Activated T-cell treated with anti-CD3 and anti-CD28 coated beads, Interleukin-2, amount 50 U/mL, for 48 hours (primary cell): ENCODE measurements at places on chromosomes 4 and X.

DNA sequence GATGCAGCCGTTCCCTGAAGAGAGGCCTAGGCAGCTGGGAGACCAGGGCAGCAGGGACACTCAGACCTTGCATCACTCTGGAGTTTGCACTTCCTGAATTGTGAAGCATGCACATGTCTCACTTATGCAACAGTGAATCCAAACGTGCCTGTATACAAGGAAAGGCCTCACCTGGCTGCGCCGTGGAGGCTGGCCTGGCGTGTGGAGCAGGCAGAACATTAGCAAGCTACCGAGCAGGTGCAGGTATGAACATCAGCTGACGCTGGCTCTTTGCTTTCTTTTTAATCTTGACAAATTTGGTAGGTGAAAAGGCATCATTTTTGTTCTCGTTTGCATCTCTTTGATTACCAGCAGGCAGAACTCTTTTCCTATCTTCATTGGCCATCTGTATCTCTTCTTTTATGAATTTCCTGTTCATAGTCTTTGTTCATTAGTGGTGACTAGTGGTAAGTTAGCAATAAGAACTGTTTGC is 37.1 kb upstream of the IRAK1 start:
- no peak for DNase-seq

- no peak for DNase-seq
These were observed 197.3 kb upstream of the LNX1 start for GRCh38 chr4:53788621-53789020.

DNA sequence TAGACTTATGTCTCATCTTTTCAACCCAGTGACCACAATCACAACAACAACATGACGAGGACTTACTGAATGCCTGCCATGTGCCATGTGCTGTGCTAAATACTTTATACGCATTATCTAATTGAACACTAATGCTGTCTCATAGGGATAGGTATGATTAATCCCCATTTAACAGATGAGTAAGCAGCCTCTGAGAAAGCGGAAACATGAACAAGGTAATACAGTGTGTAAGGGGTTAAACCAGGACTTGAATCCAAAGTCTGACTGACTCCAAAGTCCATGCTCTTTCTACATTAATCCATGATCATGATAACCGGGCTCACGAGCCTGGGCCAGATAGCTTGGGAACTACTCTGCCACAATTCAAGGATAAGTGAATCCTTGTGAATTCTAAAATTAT is 105.3 kb upstream of the MBNL3 start:
- DNase-seq, result no peak

DNA sequence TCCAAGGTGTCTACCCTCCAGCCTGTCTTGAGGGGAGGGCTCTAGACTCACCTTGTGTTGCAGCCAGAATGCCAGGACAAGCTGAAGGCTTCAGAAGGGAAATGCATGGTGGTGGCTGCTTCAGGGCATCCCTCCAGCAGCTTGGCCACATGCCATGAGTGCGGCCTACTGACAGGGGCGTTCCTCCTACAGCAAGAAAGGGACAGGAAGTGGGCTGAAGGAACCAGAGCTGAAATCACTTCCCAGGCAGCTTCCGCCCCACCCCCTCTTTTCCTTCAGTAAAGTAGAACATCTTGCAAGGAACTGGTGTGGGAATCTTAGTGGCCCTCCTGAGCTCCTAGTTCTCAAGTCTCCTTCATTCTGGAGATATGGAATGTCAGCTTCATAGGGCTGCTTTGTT is 167.5 kb upstream of the DGKK start:
- no peak for DNase-seq

- DNase-seq, result no peak
These were observed 174.7 kb downstream of the DACH2 start for GRCh38 chrX:86322913-86323312.

DNA sequence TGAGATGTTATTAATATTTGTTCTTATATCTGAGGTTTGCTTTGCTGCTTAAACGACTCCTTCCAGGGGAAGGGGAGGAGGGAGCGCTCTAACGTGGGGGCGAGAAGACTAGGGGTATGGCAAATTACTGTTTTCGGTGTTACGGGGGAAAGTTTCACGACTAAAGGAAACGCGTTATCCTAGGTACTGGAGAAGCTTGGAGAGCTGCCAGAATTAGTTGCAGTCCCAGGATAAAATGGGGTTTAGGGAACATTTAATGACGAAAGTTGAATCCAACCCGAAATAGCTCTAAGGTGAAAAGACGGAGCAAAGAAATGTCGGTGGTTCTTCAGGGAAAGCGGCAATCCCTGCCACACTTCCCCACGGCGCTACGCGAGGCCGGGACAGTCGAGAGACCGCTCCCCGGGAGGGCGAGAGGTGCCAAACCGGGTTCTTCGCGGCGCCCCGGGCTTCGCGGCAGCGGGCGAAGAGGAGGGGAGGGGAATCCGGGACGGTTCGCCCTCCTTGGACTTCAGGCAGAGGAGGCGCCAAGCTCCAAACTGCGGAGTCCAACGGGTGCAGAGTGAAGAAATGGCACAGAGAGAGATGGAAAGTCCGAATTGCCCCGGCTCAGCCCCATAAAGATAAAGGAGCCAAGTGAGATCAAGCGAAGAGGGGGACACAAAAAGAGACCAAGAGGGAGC is 724 bp downstream of the THOC2 start:
- DNase-seq, result peak; percentile 31

DNA sequence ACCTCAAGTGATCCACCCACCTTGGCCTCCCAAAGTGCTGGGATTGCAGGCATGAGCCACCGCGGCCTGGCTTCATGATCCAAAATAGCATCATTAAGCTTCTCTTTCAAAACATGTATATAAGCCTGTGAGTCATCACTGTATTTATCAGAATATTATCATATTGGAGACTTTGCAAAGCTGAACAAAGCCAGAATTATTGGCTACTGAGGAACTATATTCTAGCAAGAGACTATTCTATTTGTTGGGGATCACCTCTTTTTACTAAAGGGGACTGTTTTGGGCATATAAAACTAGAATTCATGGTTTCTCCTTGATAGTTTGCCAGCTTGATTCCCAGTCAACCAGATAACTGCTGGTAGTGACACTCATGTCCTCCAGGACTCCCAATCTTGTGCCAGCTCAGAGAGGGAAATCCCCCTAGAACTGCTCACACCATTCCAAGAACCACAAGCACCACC is 40.1 kb downstream of the TET2 start:
- no peak for DNase-seq

DNA sequence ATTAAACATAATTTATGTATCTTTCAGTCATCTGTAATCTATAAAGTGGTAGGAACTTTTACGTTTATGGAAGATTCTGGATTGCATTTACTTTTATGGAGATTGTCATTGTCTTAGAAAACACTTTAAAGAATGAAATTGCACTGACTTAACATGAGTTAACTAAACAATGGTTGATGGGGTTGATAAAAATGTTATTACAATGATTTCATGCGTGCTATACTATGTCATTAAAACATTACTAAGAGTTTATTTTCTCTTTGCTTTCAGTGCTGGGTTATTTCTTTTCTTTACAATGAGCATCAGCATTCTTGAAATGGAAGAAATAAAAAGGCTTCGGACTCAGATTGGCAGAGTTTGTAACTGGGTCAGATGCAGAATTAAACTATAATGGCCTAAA is 67.1 kb upstream of the PDLIM3 start:
- no peak for DNase-seq

DNA sequence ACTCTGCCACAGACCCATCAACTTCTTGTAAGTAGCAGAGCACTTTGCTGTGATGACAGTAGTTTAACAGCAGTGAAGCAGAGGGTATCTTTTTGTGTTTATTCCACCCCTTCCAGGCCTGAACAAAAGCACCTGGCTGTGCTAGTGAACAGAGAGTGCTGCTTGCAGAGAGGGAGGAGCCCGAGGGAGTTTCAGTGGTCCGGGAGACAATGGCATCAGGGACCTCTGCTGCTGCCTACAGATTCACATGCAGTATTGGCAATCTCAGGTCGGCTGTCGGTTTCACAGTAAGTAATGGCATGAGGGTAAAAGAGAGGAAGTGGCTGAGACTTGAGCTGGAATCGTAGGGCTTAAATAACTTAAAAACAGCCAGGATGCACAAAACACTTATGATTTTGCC is 755.8 kb downstream of the RPA4 start:
- DNase-seq, result no peak

DNA sequence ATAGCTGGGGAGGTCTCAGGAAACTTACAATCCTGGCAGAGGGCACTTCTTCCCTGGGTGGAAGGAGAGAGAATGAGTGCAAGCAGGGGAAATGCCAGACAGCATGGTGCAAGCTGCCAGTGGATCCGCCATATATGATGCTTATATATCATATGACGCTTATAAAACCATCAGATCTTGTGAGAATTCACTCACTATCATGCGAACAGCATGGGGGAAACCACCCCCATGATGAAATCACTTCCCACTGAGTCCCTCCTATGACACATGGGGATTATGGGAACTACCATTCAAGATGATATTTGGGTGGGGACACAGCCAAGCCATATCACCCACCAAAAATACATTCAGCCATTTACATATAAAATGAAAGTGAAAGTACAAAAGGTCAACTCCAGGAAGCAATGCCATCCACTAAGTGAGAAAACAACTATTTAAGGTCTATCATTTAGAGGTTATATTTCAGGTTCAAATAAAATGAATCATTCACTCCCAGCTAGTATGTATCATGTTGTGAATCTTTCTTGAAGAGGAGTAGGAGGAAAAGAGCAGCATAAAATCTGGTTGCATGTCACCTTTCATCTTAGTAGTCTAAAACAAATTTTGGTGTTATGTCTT is 20.3 kb upstream of the DYNLT3 start:
- DNase-seq, result no peak

DNA sequence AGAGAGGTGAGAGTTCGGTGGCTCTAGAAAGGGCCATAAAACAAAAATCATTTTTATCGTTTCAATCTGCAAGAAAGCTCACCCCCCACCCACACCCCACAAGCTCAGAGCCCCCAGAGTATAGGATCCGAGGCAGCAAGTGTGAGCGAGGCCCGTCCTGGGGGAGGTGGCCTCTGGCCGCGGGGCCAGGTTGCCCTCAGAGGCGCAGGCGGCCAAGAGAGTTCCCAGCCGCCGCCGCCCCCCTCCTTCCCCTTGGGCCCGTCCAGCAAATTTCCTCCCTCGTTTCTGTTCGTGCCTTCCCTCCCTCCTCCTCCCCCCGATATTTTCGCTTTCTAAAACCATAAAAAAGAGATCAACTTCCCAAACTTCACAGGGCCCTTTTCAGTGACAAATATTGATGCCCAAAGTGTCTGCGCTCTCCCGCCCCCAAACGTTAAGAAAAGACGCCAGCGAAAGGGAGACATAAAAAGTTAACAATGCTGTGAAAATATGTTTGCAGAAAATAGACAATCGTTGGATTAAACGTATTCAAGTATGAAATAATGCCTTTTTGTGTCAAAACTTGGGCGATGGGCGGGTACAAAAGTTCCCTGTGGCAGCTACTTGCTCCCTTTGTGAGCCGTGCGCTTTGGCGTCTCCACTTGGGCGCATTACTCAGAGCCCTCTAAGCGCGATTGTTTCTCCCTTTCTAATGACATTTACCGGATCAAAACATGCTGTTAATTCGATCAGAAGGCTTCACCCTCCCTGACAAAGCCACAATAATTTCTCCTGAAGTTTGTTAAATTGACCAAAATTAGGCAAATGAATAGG is 1.1 kb upstream of the HELT start:
- peak; percentile 26 for DNase-seq

DNA sequence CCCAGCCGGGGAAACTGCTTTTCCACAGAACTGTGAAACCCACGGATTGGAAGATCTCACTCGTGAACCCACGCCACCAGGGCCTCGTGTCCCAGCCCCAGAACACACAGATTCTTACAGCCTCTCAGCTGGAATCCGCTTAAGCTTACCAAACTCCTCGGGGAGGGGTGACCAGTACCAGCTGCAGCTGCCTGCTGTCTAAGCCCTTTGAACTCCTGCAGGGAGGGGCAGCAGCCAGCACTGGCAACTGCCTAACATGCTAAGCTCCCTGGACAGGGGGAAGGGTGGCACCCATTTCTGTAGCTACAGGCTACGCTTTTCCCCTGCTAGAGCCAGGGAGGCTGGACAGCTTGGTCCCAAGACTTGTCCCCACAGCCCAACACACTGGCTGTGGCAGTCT is 38.4 kb downstream of the TBL1X start:
- no peak for DNase-seq

- DNase-seq, result no peak
These were observed 194.0 kb downstream of the PCDH19 start for GRCh38 chrX:100216083-100216482.

DNA sequence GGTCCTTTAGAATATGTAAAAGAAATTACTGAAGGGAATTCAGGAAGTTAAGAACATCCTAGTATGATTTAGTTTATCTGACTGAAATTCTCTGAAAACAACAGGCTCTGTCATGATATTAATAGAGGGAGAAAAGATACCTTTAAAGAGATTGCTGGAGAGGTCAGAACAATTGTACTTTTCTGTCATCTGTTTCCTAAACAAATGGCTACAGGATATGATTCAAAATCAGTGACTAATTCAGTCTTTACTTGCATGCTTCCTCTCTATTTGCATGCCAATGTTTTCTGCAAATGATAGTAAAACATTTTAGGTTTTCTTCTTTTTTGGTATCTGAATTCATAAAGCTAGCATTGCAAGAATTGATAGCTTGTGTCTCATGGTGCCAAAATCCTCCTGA is 616.7 kb upstream of the PCDH7 start:
- no peak for DNase-seq

DNA sequence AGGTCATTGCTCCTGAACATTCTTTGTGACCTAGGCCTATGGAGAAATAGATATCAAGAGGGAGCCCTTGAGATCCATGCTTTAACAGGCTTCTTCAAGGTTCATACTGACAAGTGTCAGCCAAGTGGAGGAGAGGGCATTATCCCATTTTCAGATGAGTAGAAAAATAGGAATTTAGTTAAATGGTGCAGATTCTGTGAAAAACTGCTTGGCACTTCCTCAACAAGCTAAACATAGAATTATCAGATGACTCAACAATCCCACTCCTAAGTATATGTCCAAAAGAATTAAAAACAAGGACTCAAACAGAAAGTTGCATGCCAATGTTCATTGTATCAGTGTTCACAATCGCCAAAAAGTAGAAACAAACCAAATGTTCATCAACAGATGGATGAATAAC is 43.8 kb upstream of the KCNIP4 start:
- DNase-seq, result no peak

DNA sequence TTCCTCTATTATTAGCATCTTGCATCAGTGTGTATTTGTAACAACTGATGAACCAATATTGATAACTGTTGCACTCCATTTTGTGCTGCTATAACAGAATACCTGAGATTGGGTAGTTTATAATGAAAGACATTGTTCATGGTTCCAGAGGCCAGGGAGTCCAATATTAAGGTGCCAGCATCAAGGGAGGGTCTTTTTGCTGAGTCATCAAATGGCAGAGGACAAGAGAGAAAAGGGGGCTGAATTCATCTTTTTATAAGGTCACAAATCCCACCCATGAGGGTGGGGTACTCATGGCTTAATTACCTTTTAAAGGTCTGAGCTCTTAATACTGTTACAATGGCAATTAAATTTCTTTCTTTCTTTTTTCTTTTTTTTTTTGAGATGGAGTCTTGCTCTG is 7.2 kb downstream of the MYOZ2 start:
- DNase-seq, result no peak

GRCh38 chr4:8417071-8417614 is 23.4 kb downstream of the ACOX3 start:
- DNase-seq, result no peak
